D341Med (cell line): ENCODE measurements at places on chromosomes 13 and 19.

DNA sequence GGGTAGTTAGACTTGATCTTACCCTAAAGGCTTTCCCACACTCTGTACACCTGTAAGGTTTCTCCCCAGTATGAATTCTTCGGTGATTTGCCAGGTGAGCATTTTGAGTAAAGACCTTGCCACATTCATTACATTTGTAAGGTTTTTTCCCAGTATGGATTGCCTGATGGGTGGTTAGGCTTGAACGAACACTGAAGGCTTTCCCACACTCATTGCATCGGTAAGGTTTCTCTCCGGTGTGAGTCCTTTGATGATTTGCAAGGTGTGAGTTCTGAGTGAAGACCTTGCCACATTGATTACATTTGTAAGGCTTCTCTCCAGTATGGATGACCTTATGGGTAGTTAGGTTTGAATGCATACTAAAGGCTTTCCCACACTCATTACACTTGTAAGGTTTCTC, 23.7 kb downstream of the ERVV-2 start:
- no peak for DNase-seq

- DNase-seq: no peak
These were observed at the start of gene PNMA8A for GRCh38 chr19:46471116-46471733. PNMA8A (minus strand) TSS chr19:46471563; CDS start chr19:46471035, 528 bp downstream.

- DNase-seq: no peak
These were observed 32.1 kb upstream of the PEPD start for GRCh38 chr19:33553530-33554310.

- no peak for DNase-seq
These were observed 62.0 kb upstream of the KLF2 start for GRCh38 chr19:16262618-16263017.

GRCh38 chr19:13176345-13176744, 26.1 kb downstream of the IER2 start:
- no peak for DNase-seq

- DNase-seq: no peak
These were observed 32.5 kb upstream of the NDFIP2 start for GRCh38 chr13:79448413-79448812.
